GDM1 (cell line): ENCODE measurements at places on chromosomes 4 and X.

DNA sequence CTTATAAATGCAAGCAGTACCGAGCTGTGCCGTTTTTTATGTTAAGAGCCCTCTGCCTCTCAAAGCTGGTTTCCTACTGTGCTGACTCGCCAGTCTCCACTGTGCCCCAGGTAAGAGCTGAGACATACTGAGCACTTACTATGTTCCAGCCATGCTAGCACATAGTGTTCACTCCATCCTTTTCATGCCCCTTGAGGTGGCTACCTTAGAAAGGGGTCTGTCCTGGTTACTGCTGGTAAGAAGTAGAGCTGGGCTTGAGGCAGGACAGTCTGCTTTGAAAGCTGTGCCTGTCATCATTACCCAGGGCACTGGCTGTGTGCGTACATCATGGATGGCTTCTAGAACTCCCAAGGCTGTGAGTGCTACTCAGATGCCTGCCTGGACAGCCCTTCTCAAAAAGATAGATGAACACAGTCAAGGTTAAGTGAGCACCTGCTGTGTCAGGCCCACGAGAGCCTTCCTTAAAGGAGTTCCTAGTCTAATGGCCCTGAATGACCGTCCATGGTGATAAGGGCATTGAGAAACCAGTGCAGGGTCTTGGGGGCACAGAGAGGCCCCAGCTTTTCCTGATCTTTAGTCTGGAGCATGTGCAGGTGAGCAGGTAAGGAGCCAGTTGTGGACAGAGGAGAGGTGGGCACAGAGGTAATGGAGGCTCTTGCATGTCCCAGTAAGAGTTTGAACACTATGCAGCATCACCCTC lies 1.6 kb downstream of the STK32B start:
- no peak for DNase-seq

GRCh38 chr4:95102162-95102790 lies 344.5 kb downstream of the BMPR1B start:
- no peak for DNase-seq

GRCh38 chr4:66649236-66649635 lies 896.1 kb downstream of the CENPC start:
- DNase-seq = no peak

DNA sequence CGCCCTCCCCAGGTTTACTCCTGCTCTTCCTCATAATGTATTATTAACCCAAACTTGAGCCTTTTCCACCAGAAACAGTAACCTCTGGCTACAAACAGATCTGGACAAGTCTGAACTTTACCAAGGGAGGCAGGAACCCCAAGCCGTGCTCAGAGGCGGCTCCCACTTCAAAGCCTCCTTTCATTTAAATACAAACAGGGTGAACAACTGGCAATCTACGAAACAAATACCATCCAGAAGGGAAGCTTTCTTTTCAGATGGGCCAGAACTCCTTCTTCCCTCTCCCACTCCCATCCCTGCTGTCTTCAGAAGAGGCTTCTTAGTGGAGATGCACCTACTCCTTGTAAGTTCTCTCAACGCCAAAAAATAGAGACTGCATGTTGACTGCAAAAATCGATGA lies 2.1 kb upstream of the GPC4 start:
- DNase-seq = no peak

GRCh38 chr4:58749206-58749605 lies 1639.0 kb upstream of the IGFBP7 start:
- no peak for DNase-seq

- DNase-seq = peak; percentile 42
Observed at GRCh38 chr4:54384563-54384962, 155.5 kb downstream of the PDGFRA start.

- no peak for DNase-seq
Observed at GRCh38 chr4:163109967-163110366, 56.7 kb downstream of the NAF1 start.

- DNase-seq = no peak
Observed at GRCh38 chr4:85617202-85617601, 142.3 kb downstream of the ARHGAP24 start.

DNA sequence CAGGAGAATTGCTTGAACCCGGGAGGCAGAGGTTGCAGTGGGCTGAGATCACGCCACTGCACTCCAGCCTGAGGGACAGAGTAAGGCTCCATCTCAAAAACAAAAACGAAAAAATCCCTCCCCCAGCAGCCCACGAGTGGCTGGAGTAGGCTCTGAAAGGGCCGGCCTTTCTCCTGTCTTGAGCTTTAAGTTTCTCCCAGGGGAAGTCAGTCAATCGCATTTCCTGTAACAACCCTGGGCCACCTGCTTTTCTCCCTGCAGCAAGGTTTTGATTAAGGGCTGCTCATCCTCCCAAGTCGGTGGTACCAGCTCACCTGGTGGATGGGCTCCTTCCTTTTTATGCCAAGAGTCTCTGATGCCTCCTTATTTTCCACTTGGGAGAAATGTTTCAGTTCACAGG lies 2.0 kb upstream of the NYX start:
- DNase-seq = no peak

DNA sequence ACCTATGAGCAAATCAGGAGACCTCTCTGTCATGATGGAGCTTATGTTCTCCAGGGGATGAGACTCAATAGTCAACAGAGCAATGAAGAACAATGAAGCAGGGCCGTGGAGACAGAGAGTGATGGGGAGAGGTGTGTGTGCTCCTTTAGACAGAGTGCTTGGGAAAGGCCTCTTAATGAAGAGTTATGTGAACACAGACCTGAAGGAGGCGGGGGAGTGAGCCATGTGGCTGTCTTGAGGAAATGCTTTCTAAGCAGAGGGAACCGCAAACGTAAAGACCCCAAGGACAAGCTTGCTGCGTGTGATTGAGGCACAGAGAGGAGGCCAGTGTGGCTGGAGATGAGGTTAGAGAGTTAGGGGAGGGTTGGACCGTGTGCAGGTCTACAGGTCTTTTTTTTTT lies 53.1 kb downstream of the CHRNA9 start:
- no peak for DNase-seq

- DNase-seq = no peak
Observed at GRCh38 chr4:54992266-54992665, 133.1 kb downstream of the KDR start.

GRCh38 chrX:82842286-82842685 lies 665.8 kb upstream of the POU3F4 start:
- DNase-seq = no peak

DNA sequence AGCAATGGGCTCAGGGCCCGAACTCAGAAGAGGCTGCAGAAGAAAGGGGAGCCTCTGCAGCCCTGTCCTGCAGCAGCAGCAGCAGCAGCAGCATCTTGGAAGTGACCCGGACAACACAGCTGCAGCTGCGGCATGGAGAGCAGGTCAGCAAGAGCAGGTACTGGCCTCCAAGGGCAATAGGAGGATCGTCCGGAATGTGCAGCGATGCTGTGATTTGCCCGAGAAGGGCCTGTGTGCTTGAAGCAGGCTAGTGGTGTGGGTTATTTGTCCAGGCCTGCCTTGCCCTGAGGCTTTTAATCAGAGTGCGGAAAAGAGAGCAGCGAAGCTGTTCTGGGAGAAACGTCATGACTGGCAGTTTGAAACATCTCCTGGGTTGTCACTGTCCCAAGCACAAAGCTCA lies 126.0 kb downstream of the F11 start:
- no peak for DNase-seq
